ENCODE measurements at places on chromosomes 16 and 17.
A peak's percentile ranks its signal among the peaks of the same experiment; 100 is the strongest.

DNA sequence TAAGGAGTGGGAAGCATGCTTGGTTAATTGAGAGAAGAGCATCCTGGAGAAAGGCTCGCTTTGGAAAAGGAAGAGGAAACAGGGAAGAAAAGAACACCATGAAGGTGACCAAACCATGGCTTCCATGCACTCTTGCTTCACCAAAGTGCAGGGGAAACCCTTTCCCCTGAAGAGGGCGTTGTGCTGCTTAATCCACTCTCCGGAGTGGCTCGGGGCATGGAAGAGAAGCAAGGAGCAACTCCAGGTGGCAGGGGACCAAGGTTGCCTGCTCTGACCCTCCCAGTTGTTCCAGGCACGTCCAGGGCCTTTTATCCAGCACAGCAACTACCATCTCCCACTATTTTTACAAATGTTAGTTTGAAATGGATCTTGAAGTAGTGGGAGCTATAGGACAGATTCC is 108.1 kb downstream of the STX8 start:
- DNase-seq: no peak

GRCh38 chr17:6539871-6540270 is 16.5 kb downstream of the PITPNM3 start:
- no peak for DNase-seq

GRCh38 chr17:57760046-57760445 is 14.9 kb upstream of the CCDC182 start:
- no peak for DNase-seq

- DNase-seq: no peak
Measured at GRCh38 chr16:7861891-7862582, 529.4 kb downstream of the RBFOX1 start.

GRCh38 chr17:64135000-64135399 is 5.1 kb upstream of the ERN1 start:
- DNase-seq: no peak

DNA sequence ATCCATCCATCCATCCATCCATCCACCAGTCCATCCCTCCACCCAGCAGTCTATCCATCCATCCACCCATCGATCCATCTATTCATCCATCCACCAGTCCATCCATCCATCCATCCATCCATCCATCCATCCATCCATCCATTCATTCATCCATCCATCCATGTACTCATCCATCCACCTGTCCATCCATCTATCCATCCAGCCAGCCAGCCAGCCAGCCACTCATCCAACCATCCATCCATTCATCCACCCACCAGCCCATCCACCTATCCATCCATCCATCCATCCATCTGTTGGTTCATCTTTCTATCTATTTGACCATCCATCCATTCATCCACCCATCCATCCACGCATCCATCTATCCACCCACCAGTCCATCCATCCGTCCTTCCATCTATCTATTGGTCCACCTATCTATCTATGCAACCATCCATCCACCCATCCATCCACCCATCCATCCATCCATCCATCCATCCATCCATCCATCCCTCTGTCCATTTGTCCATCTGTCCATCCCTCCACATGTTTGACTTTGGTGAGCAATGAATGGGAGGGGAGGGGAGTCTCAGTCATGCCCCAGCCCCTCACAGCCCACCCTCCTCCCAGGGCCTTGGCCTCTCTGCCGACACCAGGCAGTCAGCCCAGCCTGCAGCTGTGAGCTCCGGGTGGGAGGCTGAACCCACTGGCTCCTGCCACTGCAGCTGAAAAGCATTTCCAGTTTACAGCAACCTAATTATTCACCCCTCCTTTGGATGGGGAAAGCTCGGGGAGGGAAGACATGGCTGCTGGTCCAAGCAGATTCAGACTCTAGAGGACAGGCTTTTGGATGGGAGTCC is 38.1 kb upstream of the SSTR5 start:
- DNase-seq: no peak

GRCh38 chr17:38706505-38707216 is 1.6 kb downstream of the MLLT6 start:
- no peak for DNase-seq

DNA sequence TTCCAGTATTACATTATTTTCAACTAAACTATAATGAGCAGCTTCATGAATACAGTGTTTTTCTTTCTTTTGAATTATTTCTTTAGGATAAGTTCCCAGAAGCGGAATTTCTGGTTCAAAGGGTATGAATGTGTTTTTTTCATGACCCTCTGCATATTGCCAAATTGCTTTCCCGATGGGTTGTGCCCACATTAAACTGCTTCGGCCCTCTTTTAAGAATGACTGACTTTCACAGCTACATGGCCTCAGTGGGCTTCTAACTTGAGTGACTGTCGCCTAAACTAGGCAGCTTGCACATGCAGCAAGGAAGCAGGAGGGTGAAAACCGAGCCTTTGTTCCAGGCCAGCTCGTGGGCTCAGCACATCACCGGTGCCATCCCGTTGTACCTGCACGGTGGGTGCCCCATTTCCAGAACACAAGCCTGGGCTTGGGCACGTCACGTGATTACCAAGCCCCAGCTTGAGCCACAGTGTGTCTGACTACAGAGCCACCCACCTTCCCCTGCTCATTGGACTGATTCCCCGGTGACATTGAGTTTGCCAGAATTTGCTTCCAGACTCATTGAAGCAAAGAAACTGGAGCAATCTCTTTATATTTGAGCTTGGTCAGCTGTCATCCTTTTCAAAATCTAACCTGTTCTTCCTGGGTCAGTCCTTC is 112.8 kb downstream of the CLEC16A start:
- DNase-seq: no peak

- no peak for DNase-seq
Measured at GRCh38 chr16:72195609-72196008, 23.7 kb upstream of the PMFBP1 start.

DNA sequence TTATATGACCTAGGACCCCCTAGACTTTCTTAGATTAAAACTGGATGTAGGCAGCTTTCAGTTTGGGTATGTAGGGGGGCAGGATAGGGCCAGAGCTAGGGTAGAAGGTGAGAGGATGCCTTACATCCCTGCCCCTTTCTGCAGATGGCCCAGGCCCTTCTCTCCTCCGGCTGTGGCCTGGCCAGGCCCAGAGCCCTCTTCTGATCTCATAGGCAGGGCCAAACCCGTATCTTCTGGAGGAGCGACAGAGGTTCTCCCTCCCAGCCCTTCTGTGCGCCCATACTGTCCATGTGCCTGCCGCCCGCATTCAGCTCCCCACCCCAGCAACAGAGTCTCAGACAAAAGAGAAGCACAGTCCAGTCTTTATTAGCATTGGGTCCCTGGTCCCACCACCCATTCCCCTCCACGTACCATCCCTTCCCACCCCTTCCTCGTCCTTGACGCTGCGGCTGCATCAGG is 2.0 kb upstream of the TSPOAP1 start:
- no peak for DNase-seq

- DNase-seq: no peak
Measured at GRCh38 chr17:9763643-9764042, 27.7 kb downstream of the DHRS7C start.

GRCh38 chr17:49836111-49837030 is 11.5 kb downstream of the TAC4 start:
- peak; percentile 97 for DNase-seq

DNA sequence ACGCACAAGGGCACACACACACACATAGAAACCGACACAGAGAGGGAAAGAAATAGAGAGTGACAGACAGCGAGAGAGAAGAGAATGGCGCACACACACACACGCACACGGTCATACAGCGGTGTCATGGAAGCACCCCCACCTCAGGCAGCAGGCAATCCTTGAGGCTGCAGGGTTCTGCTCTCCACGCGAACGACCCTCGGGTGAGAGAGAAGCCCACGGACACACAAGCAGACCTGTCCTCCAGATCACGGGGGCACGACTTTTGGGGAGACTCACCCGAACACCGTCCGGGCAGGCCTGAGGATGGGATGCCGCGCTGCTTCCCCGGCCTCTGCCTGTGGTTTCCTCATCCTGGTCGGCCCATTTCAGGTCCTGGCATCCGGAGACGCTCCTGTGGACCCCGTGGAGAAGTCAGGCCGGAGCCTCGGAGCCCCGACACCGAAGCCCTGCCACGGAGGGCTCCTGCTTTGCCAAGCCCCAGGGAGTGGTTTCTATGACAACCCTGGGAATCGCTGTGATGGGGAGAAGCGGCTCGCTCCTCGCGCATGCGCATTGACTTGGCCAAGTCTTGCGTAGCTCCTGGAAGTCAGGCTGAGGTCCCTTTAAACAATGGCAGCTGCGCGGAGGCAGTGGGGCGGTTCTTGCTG is 118.2 kb upstream of the KCNJ18 start:
- no peak for DNase-seq

GRCh38 chr16:85848986-85849385 is 49.5 kb downstream of the COX4I1 start:
- DNase-seq: no peak

DNA sequence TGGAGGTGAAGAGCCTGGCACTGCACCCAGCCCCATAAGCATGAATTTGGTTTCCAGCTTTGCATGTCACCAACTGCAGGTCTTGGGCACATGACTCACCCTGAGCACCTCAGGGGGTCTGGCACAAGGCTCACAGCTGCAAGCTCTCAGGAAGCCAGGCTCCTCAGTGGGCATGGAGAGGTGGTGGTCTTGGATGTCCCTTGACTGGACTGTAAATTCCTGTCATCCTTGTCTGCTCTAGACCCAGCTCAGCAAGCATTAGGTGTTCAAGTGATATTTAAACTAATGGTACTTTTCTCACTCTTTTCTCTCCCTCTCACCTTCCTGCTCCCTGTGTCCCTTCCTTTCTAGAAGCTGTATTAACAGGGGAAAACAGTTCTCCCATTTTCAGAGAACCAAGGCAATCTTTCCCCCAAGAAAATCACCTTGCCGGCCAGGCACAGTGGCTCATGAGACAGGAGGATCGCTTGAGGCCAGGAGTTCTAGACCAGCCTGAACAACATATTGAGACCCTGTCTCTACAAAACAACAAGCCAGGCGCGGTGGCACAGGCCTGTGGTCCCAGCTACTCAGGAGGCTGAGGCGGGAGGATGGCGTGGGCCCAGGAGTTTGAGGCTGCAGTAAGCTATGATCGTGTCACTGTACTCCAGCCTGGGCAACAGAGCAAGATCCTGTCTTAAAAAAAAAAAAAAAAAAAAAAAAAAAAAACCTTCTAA is 5.1 kb upstream of the KIFC3 start:
- DNase-seq: no peak

GRCh38 chr17:83171661-83172060 is 92.3 kb downstream of the METRNL start:
- no peak for DNase-seq

DNA sequence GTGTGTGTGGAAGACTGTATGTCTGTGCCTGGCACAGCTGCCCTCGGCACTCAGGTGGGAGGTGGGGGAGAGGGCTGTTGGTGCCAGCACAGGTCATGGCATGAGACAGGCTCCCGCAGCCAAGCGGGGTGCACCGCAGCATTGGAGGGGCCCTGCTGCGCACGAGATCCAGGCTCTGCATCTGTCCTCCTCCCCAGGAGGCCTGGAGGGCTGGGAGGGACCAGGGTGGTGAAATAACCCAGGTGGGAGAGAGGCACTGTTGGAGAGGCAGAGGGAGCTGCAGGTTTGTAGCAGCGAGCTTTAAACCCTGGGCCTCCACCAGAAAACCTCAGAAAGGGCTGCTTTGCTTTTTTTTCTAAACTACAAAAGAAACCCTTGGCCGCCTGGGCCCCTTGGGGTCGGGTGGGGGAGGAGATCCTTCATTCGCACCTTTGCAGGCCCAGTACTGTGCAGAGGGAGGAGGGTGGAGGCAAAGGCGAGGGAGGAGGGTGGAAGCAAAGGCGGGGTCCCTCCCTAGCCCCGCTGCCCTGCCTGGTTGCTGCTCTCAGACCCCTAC is 241.7 kb downstream of the SEC14L1 start:
- no peak for DNase-seq

DNA sequence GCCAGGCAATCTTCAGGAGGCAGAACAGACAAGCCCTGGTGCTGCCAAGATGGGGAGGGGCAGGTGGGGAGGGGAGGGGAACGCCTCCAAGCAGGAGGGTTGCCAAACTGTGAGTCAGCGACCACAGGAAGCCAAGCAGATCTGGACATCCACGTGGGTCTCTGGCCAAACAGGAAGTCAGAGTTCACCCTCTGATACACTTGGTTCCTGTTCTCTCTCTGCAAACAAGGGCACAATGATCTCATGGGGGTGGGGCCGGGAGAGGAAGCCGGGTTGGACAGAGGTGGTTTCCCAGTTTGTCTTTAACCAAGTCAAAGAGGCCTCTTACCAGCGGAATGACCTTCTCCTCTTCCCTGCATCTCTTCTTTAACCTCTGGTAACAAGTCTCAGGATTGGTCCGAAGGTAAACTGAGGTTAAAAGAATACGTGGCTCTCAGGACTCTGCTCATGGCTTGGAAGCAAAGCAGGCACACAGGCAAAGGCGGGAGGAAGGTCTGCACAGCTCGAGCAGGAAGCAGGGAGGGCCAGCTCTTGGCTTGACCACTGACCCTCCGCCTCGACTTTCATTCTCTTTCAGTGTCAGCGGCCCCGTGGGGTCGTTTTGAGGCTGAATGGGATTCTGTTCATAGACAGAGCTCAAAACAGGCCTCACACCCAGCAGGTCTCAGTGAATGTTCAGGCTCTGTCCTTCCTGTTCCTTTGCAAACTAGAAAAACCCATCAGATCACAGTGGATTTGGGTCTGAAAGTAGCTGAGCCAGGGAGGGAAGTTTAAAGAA is 32.9 kb downstream of the TK2 start:
- DNase-seq: peak; percentile 99

DNA sequence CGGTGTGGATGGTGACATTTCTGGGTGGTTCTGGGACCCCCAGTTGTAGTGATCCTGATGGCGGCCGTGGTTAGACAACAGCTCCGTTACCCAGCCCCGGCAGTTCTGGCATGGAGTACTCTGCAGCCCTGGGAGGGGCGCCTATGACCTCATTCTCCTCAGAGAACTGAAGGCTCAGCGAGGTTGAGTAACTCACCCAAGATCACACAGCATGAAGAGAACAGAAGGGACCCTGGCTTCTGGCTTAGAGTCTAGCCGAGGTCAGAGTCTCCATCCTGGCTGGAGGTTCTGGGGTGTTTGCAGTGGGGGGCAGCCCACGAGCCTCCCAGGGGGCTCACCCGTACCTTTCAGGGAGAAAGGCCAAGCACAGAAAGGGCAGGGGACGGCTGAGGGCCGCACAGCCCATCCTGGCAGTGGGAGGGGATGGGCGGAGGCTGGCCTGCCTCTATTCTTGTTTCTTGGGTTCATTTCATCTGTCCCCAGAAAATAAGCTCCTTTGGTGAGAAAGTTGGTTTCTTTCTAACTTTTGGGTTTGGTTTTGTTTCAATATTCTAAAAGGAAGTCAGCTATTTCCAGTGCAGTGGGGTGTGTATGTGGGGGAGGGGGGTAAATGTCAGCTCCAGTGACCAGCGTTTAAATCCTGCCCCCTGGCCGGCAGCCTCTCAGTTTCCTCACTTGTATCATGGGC is 13.2 kb downstream of the ZFPM1 start:
- no peak for DNase-seq
